ENCODE measurements at places on chromosomes 1 and 21. TPM values are rescaled to one million over a fixed set of nuclear protein-coding genes. Genes with fewer than 3 reads are reported as not detected.

Gene TTLL7
- 3.7 TPM for polyA plus RNA-seq

DNA sequence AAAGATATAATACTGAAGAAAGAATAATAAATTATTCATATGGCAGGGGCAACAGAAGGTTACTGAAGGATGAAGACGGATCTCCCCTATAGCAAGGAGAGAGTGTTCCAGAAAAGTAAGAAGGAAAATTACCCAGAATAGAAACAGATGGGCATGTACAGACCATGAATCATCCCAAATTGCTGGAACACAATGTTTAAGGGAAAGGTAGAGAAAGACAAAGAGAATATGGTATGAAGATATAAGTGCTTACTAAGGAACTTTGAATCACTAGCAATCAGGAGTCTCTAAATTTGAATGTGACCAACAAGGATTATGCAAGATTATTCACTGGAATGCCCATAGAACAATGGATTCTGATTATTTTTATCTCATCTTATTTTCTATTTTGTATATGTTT, 375.4 kb downstream of the COL11A1 start:
- no peak for DNase-seq

Gene KCNJ9
- 0.04 TPM for polyA plus RNA-seq

DNA sequence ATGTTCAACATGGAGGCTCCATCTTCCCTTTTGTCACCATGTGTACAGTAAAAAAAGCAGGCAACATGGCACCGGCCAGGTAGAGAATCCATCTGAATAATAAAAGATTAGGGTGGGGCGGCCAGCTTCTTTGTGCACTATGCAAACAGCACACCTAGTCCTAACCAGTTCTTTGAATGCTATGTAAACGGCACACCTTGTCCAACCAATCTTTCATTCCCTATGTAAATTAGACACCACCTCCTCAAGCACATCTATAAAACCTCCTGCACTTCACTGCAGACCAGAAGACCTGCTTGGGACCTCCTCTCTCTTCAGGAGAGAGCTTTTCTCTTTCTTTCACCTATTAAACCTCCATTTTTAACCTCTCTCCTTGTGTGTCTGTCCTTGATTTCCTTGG, 28.2 kb downstream of the TFB2M start:
- DNase-seq: no peak

DNA sequence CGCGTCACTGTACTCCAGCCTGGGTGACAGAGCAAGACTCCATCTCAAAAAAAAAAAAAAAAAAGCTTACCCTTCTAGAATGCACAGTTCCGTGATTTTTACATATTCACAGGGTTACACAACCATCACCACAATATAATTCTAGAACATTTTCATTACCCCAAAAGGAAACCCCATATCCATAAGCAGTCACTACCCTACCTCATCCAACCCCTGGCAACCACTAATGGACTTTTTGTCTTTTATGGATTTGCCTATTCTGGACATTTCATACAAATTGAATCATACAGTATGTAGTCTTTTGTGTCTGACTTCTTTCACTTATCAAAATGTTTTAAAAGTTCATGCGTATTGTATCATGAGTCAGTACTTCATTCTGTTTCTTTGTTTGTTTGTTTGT, 22.8 kb downstream of the SYF2 start:
- DNase-seq: no peak

Data from right renal pelvis (tissue), 4 donors.